ENCODE measurements at places on chromosomes 6 and 20.
A peak's percentile ranks its signal among the peaks of the same experiment; 100 is the strongest.

- DNase-seq: no peak
Observed at GRCh38 chr6:137766596-137767370, 100.3 kb upstream of the TNFAIP3 start.

GRCh38 chr20:7375905-7376304 lies 564.4 kb downstream of the HAO1 start:
- no peak for DNase-seq

DNA sequence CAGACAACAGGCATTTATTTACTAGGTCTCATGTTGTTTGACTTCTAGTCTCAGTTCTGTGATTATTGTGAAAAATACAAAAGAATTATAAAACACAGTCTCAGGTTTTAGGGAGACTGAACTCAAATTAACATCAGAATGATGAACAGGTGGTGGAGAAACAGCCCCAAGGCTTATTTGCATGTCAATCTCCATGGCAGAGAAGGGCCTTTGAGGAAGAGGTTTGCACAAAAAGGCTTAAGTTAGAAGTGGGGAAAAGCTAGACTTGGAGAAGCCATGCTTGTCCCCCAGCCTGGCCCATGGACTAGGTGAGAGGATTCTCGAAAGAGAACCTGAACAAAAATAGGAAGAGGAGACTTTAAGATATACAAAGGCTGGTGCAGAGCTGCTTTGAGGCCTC lies 183.3 kb downstream of the EDN1 start:
- no peak for DNase-seq

GRCh38 chr20:38548356-38549083 lies 32.5 kb upstream of the ADIG start:
- DNase-seq: no peak

DNA sequence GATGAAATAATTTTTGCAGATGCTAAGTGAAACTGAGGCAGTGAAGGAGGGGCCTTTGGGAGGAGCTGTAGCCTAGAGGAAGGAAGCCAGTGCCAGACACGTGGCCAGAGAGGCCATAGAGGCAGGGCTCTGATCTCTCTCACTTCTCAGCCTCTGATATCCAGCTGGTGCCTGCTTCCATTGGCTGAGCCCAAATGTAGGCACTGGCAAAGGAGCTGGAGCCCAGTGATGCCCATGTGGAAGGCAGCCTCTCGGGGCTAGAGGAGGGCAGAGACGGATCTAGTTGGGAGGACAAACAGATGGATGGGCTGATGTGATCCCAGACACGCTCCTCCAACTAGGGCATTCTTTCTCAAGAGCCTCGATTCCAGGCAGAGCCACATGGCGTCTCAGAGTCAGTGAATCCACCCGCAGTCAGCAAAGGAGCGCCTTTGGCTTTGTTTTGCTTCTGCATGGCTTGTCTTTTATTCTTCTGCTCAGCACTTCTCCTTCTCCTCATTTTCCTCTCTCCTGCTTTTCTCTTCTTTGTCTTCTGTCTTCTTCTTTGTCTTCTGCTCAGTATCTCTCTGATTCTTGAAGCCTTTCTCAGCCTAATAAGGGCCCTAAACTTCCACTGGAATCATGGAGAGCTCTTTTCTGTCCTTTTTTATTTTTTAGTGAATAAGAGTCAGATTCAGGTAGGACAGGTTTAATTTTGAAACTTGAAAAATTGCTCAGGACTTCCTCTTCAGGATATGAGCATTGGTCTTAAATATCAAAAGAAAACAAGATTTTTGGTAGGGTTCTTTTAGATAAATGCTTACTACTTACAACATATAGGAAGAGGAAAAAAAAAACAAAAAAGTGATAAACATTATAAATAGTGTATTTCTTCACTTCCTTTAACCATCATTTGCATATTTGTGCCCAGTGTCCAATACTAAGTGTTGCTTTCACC lies 41.8 kb downstream of the CYP24A1 start:
- DNase-seq: no peak

GRCh38 chr6:37175332-37176267 lies 5.6 kb downstream of the PIM1 start:
- DNase-seq: peak; percentile 7

DNA sequence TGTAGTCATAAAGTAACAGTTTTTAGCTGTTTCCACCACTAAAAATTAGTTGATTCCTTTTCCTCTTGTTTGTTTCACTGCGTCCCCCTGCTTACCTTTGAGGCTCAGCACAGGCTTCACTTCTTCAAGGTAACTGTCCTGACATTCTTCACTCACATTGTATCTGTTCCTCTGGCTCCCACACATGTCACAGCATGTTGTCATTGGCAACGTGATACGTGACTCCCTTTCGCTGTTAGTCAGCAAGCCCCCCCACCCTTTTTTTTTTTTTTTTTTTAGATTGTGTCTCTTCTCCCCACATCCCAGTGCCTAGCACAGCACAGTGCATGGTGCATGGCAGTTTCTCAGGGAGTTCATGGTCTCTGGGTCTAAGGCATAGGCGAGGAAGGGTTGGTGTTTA lies 13.3 kb downstream of the VAPB start:
- no peak for DNase-seq

DNA sequence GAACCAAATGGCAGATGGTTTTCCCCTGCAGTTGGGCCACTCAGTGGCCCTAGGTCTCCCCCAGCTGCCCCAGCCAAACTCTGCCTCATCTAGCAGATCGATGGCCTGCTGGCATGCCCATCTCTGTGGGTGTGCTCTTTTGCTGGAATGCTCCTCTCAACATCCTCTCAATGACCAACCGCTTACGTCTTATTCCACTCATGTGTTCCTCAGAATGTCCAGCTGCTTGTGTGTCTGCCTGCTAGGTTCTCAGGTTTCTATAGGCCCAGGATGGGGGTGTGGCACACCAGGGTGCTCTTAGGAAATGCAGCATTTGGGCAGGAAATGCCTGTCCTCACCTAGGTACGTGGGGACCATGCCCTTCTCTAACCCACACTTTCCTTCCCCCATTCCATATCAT lies 509.9 kb upstream of the SYNCRIP start:
- no peak for DNase-seq

DNA sequence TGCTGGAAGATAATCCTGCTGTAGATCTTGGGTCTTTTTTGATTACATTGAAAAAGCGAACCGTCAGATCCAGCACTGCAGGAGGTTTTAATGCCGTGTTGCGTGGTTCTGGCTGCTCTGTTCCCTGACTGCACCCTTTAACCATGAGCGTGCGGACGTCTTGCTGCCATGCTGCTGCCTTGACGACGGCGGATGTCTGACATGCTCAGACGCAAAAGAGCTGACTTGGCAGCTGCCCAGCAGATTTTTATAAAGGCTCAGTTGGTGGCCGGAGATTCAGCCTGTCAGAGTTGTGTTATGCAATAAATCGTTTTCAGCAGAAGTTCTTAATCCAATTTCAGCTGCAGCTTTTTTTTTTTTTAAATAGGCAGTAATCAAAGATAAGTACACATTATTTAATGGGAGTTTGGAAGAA lies 119.4 kb downstream of the JARID2 start:
- DNase-seq: peak; percentile 77

GRCh38 chr6:167120583-167120903 lies 2.4 kb upstream of the CCR6 start:
- DNase-seq: no peak

- DNase-seq: no peak
Observed at GRCh38 chr6:29955783-29956182, 13.5 kb downstream of the HLA-A start.
